ENCODE measurements at places on chromosomes 5 and 9. TPM values are rescaled to one million over a fixed set of nuclear protein-coding genes. Genes with fewer than 3 reads are reported as not detected.

SLC6A3 gene
- total RNA-seq, result not detected

PCDHGA8 gene
- total RNA-seq, result 1.4 TPM

CDKN2A gene
- 1.0 TPM for total RNA-seq

SLC4A9 gene
- not detected for total RNA-seq

FOXD4L5 gene
- not detected for total RNA-seq

IFNA13 gene
- total RNA-seq, result not detected
